ENCODE measurements at places on chromosomes 16 and 17.

DNA sequence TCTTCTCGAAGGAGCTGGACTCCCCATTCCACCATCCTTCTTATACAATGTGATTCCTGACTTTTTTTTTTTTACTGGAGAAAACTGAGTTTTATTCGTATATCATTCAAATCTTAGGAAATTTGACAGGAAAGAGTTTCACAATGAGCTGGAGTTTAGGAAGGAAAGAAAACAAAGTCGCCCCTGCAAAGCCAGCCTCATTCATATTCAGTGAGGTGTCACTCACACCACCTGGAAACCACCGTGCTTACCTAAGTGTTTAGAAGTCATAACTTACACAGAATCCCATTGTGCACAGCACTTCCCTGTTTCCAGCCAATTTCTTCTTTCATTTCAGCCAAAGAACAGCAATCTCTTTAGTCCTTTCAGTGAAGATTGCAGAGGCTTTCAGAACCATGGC lies 90.3 kb upstream of the CHMP6 start:
- DNase-seq, result no peak

DNA sequence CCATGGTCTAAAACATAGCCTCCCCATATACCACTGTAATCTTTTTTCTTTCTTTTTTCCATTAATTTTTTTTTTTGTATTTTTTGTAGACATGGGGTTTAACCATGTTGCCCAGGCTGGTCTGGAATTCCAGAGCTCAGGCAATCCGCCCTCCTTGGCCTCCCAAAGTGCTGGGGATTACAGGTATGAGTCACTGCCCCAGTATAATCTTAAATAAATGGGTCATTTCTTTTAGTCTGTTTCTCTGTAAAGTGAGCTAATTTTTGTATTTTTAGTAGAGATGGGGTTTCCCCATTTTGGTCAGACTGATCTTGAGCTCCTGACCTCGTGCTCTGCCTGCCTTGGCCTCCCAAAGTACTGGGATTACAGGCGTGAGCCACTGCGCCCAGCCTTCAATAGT lies 5.7 kb upstream of the NME1 start:
- DNase-seq, result no peak

DNA sequence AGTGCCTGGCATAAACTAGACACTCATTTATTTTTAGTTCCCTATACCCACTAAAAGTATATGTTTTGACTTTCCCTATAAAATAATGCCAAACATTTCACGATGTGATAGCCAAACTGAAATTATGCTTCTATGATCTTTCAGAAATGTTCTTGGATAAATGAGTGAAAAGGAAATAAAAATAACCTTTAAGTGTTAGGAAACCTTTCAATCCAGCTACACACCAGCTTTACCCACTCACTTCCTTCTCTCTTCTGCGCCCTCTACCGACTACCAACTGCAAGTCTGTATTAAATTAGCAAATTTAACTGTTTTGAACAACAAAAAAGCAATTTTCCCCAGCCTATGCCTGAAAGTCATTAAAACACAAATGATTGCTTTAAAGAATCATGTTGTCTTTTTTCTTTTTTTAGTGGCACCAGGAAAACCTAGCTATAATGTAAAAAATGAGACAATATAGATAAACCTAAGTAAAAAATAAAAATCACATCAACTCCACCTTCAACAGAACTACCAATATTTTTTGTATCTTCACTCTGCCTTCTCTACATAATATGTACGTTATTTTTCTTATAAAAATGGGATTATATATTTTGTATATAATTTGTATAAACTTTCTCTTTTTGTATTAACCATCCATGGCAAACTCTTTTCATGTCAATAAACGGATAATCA lies 13.2 kb upstream of the TMEM100 start:
- DNase-seq, result no peak

DNA sequence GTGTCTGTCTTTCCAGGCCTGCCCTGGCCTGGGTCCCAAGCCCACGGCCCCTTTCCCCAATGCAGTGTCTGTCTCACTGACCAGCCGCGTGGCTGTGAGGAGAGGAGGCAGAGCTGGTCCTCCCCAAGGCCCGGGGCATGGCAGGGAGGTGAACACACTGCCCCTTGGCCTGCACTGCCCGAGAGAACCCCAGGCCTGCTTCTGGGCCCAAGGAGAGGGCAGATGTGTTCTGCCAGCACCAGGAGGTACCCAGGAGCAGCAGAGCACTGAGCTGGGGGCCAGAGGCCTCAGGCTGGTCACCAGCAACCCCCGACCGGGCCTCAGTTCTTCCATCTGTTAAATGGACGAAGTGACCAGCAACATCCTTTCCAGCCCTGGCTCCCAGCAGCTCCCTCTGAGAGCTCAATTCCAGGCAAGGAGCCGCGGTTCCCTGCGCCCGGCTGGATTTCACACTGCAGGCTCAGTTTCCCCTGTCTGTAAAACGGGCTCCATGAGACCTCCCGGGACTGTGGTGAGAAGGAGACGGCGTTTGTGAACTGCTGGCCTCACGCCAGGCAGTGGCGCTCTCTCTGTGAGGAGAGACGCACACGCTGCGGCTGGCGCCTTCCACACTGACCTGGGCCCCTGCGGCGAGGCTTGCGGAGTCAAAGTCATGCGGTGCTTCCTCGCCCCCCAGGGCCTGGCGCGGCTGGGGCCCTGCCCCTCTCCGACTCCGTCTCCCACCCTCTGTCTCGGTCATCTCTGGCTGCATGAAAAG lies 8.1 kb upstream of the ZFPM1 start:
- no peak for DNase-seq

GRCh38 chr17:48960834-48961515 lies 7.4 kb downstream of the GIP start:
- DNase-seq, result no peak

- no peak for DNase-seq
Observed at GRCh38 chr17:12128946-12129345, 108.3 kb downstream of the MAP2K4 start.

DNA sequence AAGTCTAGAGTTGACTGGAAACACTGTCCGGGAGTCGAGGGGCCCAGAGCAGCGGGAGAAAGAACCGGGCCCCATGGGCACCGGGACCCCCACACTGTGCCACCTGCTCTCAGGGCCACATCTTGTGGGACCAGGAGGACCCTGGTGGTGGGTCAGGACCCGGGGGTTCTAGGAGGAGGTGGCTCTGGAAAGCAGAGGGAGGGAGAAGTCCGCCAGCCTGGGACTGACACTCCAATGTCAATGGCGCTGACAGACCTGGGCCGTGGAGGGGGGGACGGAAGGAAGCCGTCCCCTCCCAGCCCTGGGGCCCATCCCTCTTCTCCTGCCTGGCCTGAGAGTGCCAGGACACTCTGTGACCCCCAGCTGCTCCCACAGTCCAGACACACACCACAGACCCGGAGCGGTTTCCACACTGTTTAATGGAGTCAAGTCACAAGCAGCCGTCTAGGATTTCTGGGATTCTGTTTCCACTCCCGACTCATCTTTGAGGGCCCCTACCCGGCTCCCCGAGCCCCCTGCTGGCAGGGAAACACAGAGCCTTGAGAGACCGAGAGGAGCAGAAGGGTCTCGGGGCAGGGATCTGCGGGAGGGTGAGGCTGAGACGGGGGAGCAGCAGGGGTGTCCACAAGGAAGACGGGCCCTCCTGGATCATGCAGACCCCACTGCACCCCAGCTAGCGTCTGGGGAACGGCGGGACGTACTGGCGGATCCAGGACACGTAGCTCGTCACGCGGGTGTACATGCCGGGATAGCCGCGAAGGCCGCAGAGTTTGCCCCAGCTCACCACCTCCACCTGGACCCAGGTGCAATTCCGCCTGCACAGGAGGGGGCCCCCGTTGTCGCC lies 23.5 kb upstream of the UBE2I start:
- no peak for DNase-seq

GRCh38 chr16:89510526-89510925 lies 2.3 kb downstream of the SPG7 start:
- no peak for DNase-seq

GRCh38 chr16:84537491-84538151 lies 33.2 kb upstream of the MEAK7 start:
- no peak for DNase-seq

GRCh38 chr16:80047842-80048241 lies 447.3 kb upstream of the MAF start:
- no peak for DNase-seq

DNA sequence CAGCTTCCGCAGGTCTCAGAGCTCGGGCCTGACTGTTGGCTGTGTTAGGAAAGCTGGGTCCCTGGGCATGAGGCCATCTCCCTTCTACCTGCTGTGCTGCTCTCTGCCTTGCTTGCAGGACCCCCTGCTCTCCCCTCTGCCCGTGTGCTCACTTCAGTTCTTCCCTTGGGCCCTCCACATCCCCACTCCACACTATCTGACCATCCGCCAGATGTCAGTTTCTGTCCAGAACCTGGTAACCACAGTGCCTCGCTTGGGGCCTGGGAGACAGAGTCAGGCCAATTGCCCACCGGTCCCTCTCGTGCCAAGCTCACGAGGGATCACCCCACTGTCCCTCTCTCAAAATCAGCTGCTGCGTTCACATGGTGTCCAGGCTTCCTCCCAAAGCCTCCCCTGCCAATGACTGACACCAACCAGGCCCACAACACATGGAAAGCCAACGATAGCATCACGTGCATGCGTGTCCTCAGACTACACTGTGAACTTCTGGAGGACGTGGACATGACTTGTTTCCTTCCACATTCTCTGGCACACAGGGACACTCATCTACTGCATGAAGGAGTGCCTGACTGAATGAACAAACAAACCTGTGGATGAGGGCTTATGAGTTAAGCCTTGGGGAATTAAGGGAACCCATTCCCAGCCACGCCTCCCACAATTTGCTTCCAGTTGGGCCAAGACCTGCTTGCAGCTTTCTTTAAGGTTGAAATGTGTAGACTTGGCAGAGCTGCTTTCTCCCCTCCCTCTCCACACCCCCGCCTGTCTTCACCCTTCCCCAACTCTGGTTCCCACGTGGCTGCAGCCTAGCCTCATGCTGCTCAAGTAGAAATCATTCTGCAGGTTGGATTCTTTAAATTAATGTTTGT lies 72.5 kb upstream of the ZNF423 start:
- no peak for DNase-seq

GRCh38 chr17:1001640-1002411 lies 4.9 kb downstream of the TIMM22 start:
- DNase-seq, result no peak

GRCh38 chr17:78252701-78253635 lies 21.5 kb downstream of the TMEM235 start:
- no peak for DNase-seq

DNA sequence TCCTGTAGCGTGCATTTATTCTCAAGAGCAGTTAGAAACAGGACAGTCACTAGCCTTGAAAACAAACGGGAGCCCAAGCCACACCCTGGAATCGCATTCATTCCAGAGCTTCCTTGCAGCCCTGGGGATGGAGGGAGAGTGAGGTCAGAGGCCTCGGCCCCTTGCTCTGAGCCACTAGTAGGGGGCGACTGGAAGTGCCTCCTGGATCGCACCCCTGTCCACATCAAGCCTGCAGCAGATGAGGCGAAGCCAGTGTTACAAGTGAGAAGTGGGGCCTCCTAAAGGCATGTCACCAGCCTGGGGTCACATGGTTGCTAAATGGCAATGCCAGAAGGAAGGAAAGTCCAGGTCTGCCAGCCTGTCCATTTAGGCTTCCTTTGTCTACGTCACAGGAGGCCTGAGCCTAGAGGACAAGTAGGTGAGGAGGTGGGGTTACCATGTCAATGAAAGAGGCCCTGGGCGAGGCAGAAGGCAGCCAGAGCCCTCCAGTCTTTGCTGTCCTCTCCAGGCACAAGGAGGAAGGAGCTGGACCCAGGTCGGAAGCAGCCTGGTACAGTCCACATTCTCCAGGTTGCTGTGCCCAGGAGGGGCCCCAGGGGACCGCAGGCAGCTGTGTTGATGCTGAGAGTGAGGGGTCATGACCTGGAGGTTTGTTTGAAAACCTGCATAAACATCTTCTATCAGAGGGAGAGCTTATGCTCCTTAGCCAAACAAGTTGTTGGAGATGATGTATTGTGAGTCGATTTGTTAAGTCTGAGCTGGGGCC lies 3.0 kb upstream of the RCVRN start:
- DNase-seq, result no peak

- no peak for DNase-seq
Observed at GRCh38 chr17:83062818-83063671, 16.4 kb upstream of the METRNL start.

GRCh38 chr17:81553616-81554181 lies 1.5 kb upstream of the FAAP100 start:
- no peak for DNase-seq

GRCh38 chr16:8346294-8346693 lies 244.0 kb downstream of the TMEM114 start:
- no peak for DNase-seq

- DNase-seq, result no peak
Observed at GRCh38 chr16:27264151-27264550, 4.4 kb downstream of the NSMCE1 start.

- no peak for DNase-seq
Observed at GRCh38 chr17:40176754-40177110, 538 bp upstream of the RAPGEFL1 start.

DNA sequence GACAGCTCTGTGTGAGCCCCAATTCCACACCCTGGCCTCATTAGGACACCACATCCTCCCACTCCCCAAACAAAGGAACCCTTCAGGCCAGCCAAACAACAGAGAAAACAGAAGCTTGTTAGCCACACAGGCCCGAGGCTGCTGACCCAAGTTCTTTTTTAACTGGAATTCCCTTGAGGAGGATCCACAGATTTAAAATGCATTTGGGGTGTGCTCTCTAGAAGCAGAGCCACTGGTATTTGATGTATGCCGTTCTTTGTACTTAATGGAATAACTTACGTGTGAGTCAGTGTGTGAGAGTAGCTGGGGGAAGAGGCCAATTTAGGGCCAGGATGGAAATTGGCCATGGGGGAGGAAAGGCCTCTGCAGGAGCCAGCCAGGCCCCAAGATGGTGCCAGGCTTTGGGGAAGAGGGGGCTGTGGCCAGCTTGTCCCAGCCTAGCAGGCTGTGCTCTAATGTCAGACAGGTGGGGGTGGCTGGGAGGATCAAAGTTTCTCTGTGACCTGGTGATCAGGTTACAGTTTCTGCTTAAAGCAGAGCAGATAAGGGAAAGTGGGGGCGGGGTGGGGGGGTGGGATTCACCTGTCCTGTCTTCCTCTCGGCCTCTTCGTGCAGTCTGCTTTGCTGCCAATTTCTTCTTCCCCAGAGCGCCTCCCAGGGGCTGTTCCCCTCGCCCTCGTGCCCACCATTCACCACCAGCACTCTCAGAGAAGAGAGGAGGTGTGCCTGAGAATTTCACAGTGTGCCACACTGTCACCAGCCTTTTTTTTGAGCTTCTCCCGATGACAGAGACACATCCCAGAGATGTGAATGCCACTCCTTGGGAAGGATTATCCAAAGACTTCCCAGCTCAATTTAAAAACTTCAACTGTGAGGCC lies 50.8 kb downstream of the TOM1L2 start:
- no peak for DNase-seq
